ENCODE measurements at places on chromosomes 6 and 20.
A peak's percentile ranks its signal among the peaks of the same experiment; 100 is the strongest.

- DNase-seq: peak; percentile 64
Observed at GRCh38 chr6:26286168-26286877, 78.7 kb upstream of the BTN3A2 start.

GRCh38 chr20:25476106-25477013 lies 68.9 kb downstream of the GINS1 start:
- no peak for DNase-seq

DNA sequence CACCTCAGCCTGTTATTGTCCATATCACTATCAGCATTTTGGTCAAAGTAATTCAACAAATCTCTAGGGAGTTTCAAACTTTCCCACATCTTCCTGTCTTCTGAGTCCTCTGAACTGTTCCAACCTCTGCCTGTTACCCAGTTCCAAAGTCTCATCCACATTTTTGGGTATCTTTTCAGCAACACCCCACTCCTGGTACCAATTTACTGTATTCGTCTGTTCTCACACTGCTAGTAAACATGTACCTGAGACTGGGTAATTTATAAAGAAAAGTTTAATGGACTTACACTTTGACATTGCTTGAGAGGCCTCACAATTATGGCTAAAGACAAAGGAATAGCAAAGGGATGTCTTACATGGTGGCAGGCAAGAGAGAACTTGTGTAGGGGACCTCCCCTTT lies 224.2 kb downstream of the ADGRB3 start:
- DNase-seq: no peak

- no peak for DNase-seq
Observed at GRCh38 chr6:39137245-39137644, 22.3 kb upstream of the SAYSD1 start.

DNA sequence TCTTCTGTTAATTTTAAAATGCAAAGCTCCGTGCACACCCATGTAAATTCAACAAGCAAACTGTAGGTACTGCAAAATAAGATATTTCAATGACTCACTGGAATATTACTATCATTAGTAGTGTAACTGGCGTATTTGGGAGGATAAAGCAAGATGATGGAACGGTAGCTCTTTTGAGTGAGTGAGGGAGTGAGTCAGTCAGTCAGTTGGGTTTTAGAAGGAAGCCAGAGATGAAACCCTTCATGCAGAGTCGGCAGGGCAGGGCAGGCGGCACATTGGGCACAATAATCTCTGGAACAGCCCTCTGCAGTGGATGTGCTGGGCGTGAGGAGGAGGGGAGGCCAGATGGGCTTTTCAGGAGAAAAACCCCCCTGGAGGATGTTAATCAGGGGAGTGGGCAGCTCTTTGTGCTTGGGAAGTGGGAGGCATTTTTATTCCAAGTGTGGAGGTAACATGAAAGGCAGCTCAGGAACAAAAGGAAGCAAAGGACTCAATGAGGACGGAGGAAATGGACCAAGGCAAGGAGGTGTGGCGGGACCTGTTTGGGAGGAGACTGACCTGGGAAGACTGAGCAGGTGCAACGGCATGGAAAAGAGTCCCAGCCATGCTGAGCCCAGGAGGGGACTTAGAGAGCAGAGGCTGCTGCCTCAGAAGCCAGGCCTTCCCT lies 171.2 kb downstream of the ZDHHC14 start:
- no peak for DNase-seq

GRCh38 chr6:45002390-45003105 lies 325.6 kb upstream of the RUNX2 start:
- DNase-seq: no peak

- DNase-seq: no peak
Observed at GRCh38 chr6:157669747-157670216, 153.3 kb upstream of the SNX9 start.

GRCh38 chr6:53447865-53448264 lies 97.0 kb downstream of the GCLC start:
- DNase-seq: no peak

DNA sequence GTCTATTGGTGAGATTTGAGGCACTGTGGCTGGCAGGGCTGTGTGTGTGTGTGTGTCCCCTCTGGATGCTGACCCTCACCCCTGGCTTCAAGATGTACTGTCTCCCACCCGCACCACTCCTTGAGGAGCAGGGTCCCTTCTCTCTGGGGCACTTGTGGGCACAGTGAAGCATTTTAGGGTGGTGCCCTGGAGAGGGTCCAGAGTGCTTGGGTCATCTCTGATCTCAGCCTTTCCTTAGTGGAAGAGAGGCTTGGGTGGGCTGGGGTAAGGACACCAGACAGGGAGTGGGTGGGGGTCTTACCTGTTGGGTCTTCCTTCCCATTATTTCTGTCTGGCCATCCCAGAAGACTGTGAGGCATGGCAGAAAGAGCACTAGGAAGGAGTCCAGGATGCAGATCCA lies 66.1 kb downstream of the EFCAB8 start:
- no peak for DNase-seq

DNA sequence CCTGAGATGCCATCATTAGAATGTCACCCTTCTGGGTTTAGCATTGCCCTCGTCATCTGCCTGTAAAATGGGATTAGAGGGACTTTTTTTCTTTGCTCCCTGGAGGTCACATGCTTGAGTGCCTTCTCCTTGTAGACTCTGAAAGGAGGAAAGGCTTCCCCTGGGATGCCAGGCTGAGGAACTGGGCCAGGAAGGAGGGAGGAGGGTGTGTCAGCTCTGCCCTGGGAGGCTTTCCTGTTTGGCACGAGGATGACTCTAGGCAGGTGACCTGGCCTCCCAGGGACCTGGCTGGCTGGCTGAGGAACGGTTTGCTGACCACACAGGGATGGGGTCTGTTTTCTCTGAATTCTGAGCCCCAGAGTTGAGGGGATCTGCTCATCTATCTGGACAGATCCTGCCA lies 137.9 kb upstream of the RNF24 start:
- DNase-seq: no peak

DNA sequence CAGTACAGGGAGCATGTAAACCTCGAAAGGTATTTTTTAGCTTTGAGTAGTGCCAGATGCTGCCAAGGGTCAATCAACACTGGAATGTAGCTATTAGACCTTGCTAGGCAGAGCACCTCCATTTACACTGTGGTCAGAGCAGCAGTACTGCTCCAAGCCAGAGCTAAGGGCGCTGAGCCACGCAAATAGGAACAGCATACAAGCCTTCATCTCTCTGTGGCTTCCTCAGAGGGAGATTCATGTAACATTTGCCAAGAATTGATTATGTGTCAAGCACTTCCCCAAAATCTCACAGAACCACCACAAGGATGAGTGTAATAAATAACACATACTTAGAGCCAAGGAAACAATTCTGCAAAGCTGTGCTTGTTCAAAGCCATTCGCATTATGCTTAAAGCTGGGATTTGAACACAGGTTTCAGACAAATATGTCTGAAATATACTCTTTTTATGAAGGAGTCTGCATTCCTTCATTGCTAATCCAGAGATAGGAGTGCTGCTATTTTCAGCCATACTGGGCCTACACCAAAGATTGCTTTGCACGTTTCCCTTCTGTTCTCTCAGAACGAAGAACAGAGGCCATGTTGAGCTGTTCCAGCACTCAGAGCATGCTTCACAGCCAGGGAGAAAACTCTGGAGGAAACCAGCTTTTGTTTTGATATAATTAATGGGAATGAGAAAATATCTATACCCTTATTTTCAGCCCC lies 97.7 kb downstream of the SLC16A10 start:
- no peak for DNase-seq

DNA sequence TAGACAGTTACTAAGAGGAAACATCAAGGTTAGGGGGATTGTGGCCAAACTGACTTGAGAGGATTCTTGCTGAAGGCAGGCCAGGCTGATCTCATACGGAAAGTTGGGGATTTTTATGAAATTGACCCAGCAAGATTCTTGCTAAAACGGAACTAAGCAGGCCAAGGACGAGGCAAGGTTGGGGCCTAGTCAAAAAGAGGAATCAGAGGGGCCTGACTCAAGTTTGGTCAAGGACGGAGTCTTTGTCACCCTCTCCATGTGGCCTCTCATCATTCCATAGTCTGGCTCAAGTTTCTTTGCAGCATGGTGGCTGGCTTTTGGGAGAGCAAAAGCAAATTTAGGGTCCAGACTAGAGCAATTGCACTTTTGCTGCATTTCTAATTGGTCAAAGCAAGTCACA lies 7.9 kb upstream of the HECA start:
- DNase-seq: no peak

- no peak for DNase-seq
Observed at GRCh38 chr6:169075915-169076654, 177.6 kb downstream of the THBS2 start.

DNA sequence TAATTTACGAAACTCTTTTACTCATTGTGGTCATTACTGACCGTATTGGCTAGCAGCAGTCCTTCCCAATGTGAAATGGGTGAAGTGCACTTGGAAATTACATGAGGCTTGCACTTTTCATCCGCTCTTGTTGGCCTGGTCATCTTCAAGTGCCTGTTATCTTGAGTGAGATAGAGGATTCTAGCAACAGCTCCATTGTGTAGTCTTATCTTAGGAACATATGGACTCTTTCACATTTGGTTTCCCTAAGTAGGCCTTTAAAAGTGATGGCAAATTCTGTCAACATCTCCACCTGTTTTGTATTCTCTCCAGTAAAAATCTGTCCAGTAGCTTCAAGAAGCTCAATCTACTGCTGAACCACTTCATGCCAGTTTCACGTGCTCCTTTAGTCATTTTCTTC lies 114.8 kb upstream of the MARCKS start:
- no peak for DNase-seq

- DNase-seq: no peak
Observed at GRCh38 chr20:1815502-1816085, 79.6 kb upstream of the SIRPA start.

DNA sequence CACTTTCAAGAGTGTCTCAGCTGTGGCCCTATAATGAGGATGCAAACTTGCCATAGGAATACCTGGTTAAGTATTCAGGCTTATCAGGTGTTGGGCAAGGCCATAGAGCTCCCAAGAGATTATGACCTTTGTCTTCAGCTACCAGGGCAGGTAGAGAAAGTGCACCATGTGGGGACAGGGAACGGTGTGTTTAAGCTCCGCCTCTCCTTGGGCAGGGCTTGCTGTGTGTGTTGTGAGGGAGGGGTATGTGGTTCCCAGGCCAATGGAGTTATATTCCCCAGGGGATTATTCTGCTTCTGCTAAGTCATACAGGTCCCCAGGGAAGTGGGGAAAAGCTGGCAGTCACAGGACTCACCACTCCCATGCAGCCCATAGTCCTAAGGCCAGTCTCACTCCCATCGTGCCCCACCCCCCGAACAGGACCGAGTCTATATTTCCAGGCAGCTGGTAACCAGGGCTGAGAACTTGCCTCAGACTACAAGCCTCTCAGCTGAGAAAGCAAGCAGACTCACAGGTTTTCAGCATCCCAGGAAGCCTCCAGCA lies 660.2 kb downstream of the HTR1B start:
- DNase-seq: no peak

GRCh38 chr6:87213364-87213763 lies 58.0 kb downstream of the ZNF292 start:
- DNase-seq: no peak

GRCh38 chr6:75852721-75853120 lies 103.7 kb downstream of the MYO6 start:
- no peak for DNase-seq

DNA sequence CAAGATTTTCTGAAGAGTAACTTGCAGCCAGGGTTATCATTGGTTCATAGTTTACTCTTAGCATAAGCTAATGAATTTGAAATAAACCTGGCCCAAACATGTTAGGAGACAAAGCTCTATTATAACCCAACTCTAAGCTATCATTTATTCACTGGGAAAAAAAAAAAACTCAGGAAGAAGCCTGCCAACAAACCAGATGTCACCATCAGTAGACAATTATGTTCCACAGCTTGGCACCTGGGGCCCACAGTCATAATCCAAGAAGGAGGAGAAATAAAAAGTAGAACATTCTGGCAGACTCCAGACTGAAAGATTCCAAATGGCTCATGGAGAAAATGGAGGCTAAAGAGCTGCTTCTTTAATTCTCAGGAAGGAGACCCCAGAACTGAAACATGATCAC lies 100.0 kb upstream of the CNR1 start:
- DNase-seq: no peak

DNA sequence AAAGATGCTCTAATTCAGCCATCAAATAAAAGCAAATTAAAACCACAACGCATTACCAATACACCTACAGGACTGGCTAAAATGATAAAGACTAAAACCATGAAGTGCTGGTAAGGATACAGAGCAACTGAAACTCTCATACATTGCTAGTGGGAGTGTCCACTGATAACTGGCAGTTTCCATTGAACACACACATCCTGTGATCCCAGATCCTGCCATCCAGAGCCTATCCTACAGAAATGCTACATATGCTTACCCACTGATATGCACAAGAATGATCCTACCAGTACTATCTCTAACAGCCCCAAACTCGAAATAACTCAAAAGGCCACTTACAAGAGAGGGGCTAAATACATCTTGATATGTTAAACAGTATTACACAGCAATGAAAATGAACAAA lies 81.0 kb downstream of the FYN start:
- DNase-seq: no peak

DNA sequence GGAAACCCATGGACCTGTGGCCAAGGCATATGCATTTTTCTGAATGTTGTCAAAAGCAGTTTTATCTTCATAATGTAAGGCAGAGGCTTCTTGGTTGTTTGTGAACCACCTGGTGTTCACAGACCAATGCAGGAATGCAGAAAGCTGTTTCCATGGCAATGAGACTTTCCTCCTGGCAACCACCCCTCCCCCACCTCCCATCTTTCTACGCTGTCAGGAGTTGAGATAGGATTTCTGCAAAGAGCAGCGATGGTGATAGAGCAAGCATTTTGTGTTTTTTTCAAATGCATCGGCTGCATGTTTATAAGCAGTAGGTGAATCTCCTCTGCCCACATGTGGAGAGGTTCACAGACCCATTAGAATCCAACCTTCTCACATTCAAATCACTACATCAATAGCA lies 114.1 kb upstream of the SMLR1 start:
- no peak for DNase-seq

DNA sequence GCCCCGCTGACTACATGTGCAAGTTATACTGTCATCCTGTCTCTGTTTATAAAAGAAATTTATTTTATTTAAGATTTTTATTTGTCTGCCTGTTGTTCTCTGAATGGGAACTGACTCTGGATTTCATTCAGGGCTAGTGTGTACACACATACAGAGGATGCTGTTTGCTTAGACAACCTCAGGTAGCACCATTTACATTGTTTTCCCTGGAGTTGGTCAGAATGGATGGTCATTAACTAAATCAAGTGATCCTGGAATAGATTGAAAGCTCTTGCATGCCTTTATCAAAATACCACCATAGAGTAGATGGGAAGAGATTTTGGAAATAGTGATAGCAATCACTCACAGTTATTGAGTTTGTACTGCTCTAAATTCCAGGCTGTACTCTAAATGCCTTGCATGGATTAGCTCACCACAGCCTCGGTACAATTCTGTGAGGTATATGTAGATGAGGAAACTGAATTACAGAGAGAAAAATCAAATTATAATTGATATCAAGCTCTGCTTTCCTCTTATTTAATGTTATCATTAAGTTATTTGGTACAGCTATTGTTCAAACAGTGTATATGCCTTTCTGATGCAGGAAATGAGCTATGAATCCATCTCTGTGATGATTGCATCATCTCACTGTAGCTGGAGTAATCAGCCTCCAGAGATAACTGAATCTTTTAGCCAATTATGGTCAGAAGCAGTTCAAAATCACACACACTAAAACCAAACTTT lies 51.9 kb downstream of the RNF217 start:
- no peak for DNase-seq

- DNase-seq: no peak
Observed at GRCh38 chr6:128071212-128071611, 170.4 kb upstream of the THEMIS start.

GRCh38 chr6:87710090-87710489 lies 8.1 kb upstream of the AKIRIN2 start:
- DNase-seq: no peak

All from activated naive CD4-positive, alpha-beta T cell treated with anti-CD3 and anti-CD28 coated beads, Interleukin-2, amount 50 U/mL, for 16 hours (primary cell).